NCI-H2029 (cell line): ENCODE measurements at places on chromosomes 1 and 21.
A peak's percentile ranks its signal among the peaks of the same experiment; 100 is the strongest.

- DNase-seq, result peak; percentile 25
Observed at GRCh38 chr1:231527586-231528171, 790 bp upstream of the TSNAX start.

DNA sequence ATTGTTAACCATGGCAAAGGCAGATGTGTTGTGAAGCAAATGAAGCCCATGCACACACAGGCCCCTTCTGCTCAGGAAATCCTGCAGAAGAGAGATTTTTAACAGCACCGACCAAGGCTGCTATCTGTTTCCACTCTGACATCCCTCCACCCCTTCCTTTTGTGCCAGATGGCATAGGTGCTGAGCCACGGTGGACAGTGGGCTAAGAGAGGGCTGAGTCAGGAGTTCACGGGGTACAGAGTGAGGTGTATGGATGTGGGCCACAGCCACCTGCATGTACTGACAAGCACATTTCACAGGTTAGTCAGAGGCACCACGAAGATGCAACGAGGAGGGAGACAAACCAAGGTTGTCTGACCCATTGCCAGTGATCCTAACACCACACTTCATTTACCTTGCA is 9.5 kb downstream of the RSPH1 start:
- no peak for DNase-seq

DNA sequence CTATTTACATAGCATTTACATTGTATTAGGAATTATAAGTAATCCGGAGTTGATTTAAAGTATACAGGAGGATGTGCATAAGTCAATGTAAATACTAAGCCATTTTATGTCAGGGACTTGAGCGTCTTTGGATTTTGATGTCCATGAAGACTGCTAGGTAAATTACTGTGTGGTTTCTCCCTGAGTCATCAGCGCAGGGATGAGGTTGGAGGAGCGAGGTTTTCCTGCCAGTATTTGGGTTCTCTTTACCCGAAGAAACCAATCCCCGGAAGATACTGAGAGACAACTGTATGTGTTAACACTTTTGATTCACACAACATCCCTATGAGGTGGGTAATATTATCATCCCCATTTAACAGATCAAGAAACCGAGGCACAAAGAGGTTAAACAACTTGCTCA is 29.3 kb downstream of the BATF3 start:
- DNase-seq, result no peak

GRCh38 chr1:1135339-1136136 is 19.6 kb upstream of the C1orf159 start:
- DNase-seq, result no peak

- no peak for DNase-seq
Observed at GRCh38 chr1:164640686-164641352, 81.8 kb downstream of the PBX1 start.

DNA sequence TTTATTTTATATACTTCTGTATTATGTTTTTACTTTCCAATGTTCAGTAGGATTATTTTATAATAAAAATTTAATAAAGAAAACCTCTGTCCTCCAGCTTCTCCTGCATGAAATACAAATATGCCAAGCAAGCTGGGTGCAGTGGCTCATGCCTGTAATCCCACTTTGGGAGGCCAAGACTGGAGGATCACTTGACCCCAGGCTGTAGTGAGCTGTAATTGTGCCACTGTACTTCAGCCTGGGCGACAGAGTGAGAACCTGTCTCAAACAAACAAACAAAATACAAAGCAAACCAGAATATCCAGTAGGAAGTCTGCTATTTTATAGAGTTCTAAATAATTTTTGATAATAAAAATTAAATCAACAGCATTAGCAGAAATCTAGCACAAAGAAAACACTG is 168.8 kb downstream of the EIF4G3 start:
- no peak for DNase-seq

DNA sequence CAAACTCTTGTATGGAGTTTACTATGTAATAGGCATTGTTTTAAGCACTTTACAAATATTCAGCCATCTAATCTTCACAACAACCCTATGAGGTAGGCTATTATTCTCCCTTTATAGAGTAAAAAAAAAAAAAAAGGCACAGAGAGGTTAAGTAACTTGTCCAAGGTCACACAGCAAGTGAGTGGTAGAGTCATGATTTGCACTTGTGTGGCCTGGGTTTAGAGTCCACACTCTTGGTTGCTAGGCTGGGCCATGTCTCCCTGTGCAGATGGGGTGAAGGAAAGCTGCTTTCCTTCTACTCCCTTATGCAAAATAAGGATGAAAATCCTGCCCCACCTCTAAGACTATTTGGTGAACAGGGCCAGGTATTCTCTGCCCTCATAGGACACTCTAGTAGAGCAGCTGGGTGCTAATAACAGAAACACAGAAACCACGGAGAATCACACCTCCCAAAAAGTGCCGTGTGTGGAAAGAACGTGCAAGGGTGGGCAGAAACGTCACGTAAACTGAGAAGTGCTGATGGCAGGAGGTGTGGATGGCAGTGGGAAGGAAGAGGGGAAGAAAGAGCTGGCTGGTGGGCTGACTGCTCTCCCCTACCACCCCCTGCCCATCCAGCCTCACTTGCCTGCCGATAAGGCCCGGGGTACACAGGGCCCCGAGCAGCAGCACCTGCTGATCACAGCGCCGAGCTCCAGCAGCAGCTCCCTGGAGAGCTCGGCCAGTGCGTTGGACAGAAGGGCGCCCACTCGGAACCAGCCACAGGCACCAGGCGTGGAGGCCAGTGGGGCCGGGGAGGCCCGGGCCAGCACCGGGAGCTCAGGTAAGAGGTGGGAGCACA is 28.3 kb upstream of the VPS13D start:
- no peak for DNase-seq

GRCh38 chr1:33244143-33244808 is 12.0 kb upstream of the ZNF362 start:
- DNase-seq, result no peak

DNA sequence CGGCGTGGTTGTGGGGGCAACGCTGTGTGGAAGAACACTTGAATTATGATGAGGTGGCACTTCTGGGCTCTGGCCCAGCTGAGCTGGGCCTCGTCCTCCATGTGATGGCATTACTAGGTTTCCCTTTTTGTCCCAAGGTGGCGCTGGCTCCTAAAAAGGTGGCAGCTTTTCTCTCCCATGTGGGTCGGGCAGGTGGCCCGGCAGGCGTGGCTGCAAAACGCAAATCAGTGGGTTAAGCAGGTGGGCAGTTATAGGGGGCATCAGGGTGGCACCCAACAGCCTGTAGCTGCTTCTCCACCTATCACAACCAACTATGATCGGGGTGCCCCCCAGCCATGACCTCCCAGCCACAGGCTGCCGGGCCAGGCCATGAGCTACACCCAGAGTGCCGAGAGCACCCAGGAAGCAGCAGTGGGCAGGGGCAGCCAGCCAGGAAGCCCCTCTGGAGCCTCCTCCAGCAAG is 59.6 kb downstream of the KCNAB2 start:
- DNase-seq, result no peak

DNA sequence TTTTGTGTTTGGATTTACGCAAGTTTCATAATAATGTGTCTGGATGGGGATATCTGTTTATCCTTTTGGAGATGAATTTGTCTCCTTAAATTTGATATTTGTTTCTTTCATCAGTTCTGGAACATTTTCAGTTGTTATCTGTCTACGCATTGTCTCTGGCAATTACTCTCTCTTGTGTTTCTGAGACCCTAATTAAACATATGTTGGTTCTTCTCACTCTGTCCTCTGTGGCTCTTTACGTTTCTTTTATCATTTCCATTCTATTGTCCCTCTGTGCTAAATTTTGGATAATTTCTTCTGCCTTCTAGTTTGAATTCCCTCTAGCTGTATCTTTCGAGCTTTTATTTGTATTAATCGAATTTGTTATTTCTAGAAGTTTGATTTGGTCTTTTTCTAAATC is 17.5 kb upstream of the PRELP start:
- no peak for DNase-seq

DNA sequence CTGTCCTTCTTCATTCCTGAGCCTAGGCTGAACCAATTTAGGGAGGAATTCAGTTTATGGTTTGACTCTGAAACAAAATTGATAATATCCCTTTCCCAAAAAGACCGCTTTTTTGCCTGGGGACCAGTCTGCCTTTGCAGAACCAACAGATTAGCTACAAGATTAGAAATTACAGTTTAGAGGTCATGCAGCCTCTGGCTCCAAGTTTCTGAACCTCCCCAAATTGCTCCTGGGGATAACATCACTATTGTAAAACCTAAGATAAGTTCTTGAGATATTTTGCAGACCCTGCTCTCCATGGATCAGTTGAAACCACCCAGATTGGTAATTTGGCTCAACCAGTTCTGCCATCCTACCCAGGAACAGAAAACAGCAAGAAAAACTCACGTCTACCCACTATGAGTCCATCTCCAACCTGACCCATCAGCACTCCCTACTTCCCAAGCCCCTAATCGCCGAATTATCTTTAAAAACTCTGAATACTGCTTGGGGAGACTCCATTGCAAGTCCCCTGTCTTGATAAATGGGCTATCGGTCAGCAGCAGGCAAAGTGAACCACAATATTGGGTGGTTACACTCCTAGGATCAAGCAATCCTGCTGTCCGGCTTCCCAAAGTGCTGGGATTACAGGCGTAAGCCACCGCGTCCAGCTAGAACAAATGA is 605 bp upstream of the RABGGTB start:
- no peak for DNase-seq

DNA sequence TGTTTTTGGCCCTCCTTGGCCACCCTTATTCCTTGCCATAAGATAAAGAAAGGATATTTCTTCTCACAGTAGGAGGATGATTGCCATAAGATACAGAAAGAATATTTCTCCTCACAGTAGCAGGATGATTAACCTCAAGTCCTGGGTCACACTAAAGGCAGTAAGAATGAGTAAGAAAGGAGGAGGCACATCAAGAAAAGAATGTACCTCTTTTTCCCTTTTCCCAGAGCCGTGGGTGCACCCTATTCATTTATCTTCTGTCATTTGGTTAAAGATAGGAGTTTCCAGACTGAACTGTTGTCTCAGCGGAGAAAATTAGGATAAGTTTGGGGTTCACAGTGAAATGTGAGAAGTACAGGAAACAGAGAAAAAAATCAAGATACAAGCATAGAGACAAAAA is 52.5 kb downstream of the LRRC8C start:
- DNase-seq, result no peak

- no peak for DNase-seq
Observed at GRCh38 chr1:154533952-154534844, 24.3 kb downstream of the UBE2Q1 start.

- no peak for DNase-seq
Observed at GRCh38 chr21:36386031-36386642, 945 bp downstream of the CHAF1B start.

DNA sequence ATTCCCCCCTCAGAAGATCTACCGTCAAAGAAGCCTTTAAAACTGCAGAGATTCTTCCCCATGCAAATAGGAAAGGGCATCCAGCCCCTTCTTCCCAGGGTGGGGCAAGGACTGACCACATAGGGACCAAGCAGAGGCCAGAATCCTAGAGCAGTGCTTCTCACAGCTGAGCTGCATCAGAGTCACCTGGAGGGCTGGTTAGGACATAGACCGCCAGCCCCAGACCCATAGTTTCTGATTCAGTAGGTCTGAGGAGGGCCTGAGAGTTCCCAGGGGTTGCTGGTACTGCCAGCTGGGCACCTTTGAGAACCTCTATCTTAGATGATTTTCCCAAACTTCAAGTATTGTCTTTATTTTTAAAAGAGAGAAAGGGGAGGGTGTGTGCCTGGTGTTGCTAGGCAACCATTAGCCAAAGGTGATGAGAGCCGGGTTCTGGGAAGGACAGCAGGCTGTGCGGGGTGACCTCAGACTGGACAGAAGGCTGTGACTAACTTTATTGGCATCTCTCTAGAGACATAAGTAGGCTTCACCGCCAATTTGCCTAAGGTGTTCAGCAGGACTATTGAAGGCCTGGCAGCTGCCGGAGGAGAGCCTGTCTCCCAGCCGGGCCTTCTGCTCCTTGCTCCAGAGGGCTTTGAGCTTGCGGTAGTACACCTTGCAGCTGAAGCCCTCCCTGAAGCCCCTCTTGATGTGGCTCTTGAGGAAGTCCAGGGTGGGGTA is 3.0 kb downstream of the SPATA46 start:
- no peak for DNase-seq

GRCh38 chr21:44618909-44619308 is 7.0 kb downstream of the KRTAP10-8 start:
- DNase-seq, result no peak

DNA sequence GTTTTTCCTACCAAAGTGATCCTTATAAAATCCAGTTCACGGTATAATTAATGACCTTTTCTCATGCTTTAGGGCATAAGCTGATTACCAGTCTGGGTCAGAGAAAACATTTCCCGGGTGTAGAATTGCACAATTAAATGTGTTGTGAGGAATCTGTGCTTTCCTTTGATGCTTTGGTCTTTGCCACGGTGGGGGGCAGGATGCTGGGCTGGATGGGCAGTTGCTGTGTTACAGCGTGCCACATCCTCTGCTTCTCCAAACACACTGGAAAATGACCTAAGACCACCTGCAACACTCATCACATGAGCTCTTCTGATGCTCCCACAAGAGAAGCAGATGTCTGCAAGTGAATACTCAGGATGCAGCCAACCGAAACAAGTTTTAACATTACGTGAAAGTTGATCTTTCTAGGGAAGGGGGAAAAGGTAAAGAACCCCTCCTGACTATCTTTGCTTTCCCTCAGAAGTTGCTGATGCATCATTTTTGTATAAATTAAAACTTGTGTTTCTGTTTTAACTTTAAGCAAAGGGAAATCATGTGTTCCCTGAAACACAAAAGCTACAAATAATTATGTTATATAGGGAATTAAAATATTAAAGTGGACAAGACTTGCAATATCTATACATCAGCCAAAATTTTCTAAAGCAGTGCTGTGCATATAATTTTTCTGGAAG is 515.3 kb upstream of the NR5A2 start:
- no peak for DNase-seq

- DNase-seq, result no peak
Observed at GRCh38 chr1:67791686-67792085, 41.6 kb downstream of the GNG12 start.

GRCh38 chr1:113686891-113687618 is 72.2 kb downstream of the PHTF1 start:
- DNase-seq, result no peak
